ENCODE measurements at places on chromosomes 7 and 10.

DNA sequence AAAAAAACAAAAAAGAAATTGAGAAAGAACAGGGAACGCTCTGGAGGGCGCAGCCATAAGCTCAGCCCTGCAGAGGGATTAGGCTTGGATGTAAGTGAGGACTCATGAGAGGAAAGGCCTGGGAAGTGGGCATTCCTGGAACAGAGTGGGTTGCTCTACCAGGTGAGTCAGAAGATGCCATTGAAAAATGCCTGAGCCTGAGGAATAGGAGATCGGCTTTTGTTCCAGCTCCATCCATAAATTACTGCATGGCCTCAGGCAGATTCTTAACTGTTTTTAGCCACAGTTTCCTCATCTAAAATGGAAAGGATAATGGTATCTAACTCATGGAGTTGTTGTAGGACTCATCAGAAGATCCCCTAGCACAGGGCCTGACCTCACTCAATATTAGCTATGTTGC lies 1.1 kb upstream of the RGR start:
- DNase-seq, result no peak

- DNase-seq, result no peak
Measured at GRCh38 chr7:71403202-71403946, 271.4 kb downstream of the GALNT17 start.

- DNase-seq, result no peak
Measured at GRCh38 chr7:70573071-70573661, 558.8 kb upstream of the GALNT17 start.

- no peak for DNase-seq
Measured at GRCh38 chr7:124896001-124896400, 33.6 kb downstream of the POT1 start.

- DNase-seq, result peak; percentile 85
Measured at GRCh38 chr7:3559278-3559677, 258.2 kb downstream of the SDK1 start.

DNA sequence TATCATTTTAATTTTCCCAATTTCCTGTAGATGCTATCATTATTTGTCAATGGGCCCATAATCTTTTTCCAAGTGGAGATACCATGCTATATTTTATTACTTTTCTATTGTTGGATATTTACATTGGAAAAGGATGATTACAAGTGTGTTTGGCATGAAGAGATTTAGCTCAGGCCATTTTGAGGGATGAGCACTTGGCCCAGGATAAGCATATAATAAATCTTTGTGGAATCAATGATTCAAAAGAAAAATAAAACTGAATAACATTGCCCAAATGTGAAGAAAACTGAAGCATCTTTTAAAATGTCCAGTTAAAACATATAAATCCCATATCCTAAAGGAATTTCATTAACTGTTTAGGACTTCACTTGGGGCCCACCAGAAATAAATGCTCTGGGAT lies 260.9 kb upstream of the BMPER start:
- DNase-seq, result no peak

- no peak for DNase-seq
Measured at GRCh38 chr10:88841316-88842111, 10.1 kb downstream of the ANKRD22 start.

DNA sequence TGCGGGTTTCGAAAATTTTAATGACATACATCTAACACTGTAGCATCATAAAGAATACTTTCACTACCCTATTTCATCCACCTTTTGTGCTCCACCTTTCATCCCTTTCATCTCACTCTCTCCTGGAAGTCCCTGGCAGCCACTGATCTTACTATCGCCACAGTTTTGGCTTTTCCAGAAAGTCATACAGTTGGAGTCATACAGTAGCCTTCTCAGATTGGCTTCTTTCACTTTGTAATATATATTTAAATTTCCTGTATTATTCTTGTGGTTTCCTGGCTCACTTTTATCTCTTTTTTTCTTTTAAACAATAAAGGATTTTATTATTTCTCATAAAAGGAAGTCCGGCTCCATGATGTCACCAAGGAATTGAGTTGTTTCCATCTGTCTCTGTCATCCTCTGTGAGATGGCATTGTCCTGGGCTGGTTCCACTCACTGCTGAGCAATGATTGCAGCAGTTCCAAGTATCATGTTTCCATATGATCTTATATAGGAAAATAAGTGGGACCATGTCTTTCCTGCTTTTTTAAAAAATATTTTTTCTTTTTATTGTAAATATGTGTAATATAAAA lies 626.3 kb downstream of the POM121L12 start:
- no peak for DNase-seq

DNA sequence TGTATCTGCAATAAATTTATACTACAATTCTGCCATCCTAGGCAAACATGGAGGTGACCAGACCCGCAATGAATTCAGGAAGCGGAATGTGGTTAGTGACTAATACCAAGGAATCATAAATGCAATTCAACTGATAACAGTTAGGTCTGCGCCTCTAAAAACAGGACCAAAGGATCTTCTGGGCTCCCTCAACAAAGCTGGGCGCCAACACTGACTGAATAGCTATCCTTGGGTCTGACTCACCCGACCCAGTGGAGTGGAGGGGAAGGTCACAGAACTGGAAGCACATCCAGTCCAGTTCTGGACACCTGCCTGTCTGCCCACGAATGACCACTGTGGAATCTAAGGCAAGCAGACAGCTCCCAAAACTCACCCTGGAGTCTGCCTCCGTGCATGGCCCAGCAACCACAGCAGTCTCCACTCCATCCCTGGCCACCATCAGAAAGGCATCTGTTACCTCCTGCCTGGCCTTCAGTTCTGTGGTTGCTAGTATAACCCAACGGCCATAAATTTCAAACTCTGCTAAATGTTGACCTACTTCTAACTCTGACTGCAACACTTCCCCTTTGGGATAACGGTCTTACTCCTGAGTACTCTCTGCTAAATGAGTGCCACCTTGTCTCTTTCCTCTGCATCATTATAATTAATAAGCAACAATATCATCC lies 43.0 kb upstream of the DLX6 start:
- DNase-seq, result peak; percentile 4

GRCh38 chr7:70052691-70053090 lies 454.4 kb downstream of the AUTS2 start:
- DNase-seq, result no peak

DNA sequence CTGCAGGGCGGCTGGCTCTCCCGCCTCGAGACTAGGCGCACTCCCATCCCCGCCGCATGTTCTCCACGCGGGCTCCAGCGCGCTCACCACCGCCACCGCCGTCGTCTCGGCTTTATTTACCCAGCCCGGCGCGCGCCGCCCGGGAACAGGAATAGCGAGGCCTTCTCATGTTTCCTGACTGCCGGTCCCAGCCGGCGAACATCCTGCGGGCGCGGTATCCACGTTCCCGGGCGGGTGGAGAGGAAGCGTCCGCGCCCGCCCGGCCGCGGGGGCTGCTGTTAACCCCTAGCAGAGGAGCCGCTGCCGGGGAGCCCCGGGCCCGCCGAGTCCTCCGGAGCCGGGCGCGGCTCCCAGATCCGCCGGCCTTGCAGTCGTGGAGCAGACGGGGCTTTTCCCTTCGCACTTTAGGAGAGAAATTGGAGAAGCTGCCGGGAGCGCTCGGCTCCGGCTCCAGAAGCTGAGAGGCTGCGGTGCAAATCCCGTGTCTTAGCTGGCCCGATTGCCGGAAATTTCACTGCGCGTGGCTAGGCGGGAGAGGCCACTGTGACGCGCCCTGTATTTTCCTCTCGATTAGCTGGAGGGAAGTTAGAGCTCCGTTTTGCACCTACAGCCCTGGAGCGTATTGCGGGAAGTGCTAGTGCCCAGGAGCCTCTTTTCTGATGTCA lies at the start of gene MKX:
MKX (minus strand) TSS at position 88 of the 665 bp plus-strand sequence. CDS start 2,404 bp downstream, outside the sequence.
- DNase-seq, result peak; percentile 38

DNA sequence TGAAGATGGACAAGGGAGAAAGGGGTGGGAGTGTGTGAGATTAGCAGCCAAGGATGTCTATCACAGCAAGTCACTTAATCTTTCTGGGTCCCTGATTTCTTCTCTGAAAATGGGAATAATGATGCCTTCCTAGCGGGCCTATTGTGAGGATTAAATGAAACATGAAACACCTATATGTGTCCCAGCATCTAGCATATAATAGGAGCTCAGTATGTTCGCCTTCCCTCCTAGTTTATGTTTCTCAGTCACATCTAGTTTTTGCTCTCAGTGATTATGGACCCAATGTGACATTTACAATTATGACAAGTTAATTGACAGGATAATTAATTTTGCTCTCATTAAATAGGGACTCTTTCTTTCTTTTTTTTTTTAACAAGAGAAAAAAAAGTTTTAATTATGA lies 252.9 kb downstream of the SNX13 start:
- DNase-seq, result no peak

DNA sequence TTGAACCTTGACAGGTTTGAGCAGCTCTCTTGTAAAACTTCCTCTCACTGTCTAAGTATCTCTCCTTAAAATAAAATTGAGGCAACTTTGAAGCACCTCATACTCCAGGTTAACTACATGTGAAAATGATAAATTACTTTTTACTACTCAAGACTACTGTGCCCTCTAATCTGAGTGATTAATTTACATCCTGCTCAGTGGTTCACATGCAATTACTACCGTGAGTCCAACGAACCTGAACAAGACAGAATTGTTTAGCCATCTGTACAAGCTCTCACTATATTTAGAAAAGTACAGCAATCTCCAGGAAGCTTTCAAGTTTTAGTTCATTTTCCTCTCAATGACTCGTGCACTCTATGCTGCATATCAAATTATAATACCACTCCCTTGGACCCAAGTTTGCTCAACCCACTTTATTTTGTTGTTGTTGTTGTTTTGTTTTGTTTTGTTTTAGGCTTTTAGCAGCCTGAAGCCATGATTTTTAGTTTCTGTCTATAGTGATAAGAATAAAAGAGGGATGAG lies 21.2 kb downstream of the PDE1C start:
- DNase-seq, result no peak

DNA sequence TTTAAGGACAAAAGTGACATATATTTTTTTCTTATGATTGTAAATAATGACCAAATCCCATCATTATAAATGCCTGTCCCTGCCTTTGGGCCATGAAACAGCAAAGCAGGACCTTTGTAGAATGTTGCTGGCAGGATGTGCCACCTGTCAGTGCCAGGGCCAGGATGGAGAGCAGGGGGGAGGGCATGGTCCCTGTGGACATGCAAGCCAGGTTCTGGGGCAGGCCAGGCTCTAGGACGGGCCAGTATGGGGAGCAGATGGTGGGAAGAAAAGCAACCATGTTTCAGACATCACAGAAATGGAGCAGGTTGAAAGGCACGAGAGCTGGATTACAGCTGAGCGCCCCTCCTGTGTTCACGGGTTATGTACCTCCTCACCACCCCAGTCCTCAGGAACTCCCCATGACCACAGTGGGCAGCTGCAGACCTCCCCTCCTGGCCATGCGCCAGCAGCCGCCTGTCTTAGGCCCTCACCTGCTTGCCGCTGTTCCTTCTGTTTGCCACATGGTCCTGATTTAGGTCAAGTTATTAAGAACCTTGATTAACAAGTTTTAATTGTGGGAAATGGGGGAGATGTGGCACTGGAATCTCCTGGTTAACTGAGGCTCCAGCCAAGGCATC lies 210.4 kb downstream of the PAXIP1 start:
- no peak for DNase-seq

DNA sequence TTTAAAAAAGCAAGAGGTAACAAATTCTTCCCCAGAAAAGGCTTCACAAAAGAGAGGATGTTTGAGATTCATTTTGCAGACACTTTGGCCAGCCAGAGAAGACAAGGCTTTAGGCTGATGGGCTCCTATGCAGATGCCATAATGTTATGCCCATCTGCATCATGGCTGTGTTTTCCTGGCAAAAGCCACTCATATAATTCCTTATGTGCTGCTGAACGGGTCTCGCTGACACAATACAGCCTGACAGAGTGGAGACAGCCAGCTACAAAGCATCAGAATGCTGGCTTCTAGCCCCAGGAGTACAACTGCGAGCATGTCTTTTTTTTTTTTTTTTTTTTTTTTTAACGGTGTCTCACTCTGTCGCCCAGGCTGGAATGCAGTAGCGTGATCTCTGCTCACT lies 1157.4 kb upstream of the AUTS2 start:
- no peak for DNase-seq

- DNase-seq, result no peak
Measured at GRCh38 chr7:43071604-43072003, 40.8 kb upstream of the HECW1 start.

- DNase-seq, result no peak
Measured at GRCh38 chr7:13197501-13197900, 510.1 kb downstream of the ARL4A start.

DNA sequence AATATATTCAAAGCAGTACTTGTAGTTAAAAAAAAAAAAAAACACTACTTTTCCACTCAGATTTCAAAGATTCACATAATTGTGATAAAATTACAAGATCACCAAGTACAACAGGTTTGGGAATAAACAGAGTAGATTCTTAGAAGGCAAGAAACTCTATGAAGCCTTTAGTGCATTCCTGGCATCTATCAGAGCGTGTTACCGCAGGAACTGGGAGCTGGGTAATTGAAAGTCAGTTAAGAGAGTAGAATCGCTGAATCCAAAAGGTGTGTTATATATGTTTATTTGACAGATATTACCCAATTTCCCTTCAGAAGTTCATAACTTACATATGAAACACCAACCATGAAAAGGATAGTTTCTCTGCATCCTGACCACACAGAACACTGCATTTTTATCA lies 159.2 kb upstream of the PLXNA4 start:
- no peak for DNase-seq

GRCh38 chr7:142323706-142324105 lies 65.8 kb upstream of the PRSS58 start:
- no peak for DNase-seq

DNA sequence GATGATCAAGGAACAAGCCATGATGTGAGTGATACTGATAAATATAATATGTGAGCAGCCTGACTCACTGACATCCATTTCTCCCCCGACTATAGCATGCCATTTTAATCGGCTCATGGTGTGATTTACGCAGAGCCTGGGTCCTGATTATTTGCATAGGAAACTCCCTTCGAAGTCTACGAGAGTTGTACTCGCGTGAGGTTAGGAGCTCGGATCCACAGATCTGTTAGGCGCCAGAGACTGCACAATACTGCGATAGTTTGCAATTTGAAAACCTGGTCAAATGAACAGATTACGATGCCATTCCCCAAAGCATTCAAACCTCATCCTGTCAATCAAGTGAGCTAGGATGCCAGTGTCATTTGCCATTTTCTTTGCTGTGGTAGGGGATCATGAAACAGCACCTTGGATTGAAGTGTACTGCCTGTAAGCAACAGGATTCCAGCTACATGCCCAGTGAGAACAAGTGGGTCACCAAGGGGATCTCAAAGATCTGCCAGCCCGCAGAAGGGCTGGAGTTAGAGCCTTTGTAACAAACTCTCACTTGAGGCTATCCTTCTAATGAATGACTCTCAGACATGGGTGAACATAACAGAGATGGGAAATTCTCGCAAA lies 158.3 kb downstream of the FRMD4A start:
- no peak for DNase-seq
